Thymus (tissue), 14 donors: ENCODE measurements at places on chromosomes 3 and 15. TPM values are rescaled to one million over a fixed set of nuclear protein-coding genes. Genes with fewer than 3 reads are reported as not detected.

Gene SPATA12
- 0.05 TPM for total RNA-seq

Gene SLC51A
- total RNA-seq: 0.66 TPM

Gene PLA2G4F
- total RNA-seq: 2.1 TPM

Gene FBXW12
- total RNA-seq: 0.05 TPM

Gene GOLGA6L4
- total RNA-seq: 0.28 TPM

Gene SAMMSON
- under 0.01 TPM for total RNA-seq

Gene APOD
- total RNA-seq: 2.9 TPM

Gene KCNH8
- total RNA-seq: 0.33 TPM

Gene SPSB4
- 0.47 TPM for total RNA-seq

Gene SLC28A1
- total RNA-seq: 0.05 TPM

Gene STRIT1
- total RNA-seq: not detected

DNA sequence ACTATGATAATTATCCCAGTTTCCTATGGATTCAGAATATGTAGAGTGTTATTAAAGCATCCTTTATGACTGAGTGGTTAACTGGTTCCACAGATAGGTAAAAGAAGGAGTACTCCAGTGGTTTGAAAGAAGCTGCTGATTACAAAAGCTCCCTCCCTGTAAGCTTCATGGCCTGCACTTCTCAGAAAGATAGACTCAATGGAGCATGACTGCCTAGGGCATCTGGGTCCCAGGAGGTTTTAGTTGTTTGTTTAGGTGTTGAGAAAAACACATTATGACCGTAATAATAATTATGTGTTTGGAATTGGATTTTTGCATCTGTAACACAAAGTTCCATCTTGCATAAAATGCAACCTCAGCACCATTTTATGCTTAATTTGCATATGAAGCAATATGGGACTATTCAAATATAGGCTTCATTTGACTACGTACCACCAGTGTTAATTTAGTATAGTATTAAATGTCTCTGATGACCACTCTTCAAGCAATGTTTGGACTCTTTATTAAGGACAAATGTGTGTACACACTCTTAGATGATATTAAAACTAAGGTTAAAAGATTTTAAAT, 121.1 kb downstream of the ROBO2 start:
- no peak for DNase-seq

DNA sequence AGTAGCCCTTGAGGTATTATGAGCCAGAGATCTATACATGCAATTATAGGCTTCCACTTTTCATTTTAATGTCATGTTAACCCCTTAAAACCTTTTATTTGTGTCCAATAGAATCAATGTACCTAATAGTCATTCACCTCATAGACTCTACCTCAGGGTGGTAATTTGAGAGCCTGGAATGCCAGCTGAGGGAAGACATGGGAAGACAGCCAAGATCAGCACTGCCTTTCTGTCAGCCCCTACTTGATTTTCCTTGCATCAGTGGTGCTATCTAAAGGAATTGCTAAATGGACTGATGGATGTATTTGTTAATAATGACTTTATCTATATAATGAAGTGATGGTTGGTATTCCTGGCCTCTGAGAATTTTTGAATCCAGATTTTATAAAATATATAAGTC, 113.3 kb upstream of the GBE1 start:
- no peak for DNase-seq

DNA sequence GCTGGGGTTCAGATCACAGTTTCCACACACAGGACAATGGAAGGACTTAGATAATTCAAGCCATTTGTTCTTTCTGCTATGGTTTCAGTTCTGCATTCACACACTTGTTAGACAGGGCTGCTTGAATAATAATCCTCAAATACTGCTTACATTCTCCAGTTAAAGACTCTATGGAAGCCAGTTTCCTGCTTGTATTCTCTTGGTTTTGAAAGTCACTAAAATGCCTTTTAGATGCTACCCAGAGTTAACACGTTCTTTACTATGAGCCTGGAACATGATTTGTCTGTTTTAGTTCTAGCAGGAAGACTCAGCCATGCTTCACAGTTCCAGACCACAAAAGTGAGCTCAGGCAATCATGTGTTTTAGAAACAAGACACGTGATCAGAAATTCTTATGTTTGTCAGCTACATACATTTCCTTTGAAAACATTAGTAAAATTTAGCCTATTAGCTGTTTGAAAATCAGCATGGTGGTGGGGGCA, 152.4 kb downstream of the LEKR1 start:
- DNase-seq: peak; percentile 17

- DNase-seq: no peak
These were observed 37.8 kb downstream of the SLC24A1 start for GRCh38 chr15:65659502-65660052.

DNA sequence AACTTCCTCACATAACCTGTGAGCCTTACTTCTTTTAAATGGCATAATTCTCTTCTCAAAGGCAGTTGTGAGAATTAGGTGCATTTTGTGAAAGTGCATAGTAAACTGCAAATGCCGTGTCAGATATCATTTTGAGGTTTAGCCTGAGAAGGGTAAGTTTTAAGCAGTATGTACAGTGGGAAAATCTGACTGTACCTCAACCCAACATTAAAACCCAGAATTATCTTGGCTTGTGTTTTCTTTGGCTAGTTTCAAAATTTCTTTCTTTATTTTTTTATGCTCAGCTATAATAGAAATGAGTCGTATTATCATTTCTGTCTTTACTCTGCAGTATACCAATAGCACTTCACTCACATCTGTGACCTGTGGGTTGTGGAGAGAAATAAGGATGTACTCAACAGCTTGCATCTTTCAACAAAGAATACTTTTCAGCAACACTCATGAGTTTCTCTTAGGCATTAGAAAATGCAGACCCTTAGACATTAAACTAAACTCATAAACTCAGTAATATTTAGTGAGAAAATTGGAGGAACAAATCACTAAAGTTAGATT, 65.7 kb downstream of the RASA2 start:
- peak; percentile 39 for DNase-seq

- DNase-seq: no peak
These were observed at the start of gene MAP6D1 for GRCh38 chr3:183825456-183826161. MAP6D1 (minus strand) TSS chr3:183825577; CDS start chr3:183825547, 30 bp downstream.

- no peak for DNase-seq
These were observed 8.4 kb upstream of the LXN start for GRCh38 chr3:158680861-158681260.

DNA sequence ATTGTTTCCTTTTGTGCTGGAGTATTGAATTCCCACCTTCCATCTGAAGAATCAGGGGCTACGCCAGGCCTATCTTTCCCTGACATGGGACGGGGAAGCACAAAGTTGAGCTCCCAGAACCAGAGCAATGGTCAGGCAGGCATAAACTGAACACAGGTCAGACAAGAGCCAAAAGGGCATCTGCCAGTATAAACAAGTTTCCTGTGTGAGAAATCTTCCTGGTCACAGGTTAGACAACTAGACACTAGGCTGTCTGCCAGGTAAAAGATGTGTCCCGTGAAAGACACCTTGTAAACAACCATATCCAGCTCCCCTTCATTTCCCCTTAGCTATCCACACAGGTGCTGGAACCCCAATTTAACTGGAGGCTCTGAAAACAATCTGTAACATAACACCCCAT, 44.0 kb upstream of the CD96 start:
- DNase-seq: no peak

DNA sequence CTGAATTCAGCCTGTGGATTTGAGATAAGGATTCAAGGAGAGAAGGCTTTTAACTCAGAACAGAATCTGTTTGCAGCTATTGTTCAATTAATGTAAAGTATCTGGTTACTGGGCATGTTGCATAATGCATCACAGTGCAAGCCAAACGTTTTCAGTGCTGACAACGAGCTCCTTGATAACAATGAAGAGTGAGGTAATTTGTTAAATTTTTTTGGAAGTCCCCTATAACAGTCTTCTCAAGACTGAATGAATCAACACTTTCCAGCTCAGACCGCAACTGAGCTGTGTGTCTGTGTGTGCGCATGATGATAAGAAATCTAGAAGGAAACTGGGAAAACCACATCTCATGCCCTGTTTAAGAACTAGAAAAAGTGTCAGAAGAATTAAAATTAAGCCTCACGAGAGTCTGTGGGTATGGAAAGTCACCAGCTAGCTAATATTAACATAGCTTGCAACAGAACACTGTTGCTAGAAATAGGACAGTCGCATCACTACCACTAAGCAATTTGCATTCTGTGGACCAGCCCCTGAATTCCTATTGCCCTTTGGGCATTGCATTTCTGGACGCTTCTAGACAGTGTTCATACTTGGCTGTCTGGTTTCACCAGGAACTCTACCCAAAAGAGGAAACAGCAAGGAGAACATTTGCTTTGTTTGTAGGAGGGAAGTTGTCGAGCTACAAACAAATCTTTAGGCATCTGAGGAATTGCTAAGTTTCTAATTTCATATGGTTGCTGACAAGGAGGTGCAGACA, 43.7 kb upstream of the ATP2C1 start:
- DNase-seq: peak; percentile 49

GRCh38 chr3:119120480-119120879, 25.5 kb upstream of the TEX55 start:
- DNase-seq: no peak

- DNase-seq: no peak
These were observed at the start of the genes CLCN2 and POLR2H for GRCh38 chr3:184361532-184361931. CLCN2 (minus strand) TSS chr3:184361605; CDS start chr3:184361479, 126 bp downstream. POLR2H (plus strand) TSS chr3:184361710; CDS start chr3:184363493, 1,783 bp downstream.

DNA sequence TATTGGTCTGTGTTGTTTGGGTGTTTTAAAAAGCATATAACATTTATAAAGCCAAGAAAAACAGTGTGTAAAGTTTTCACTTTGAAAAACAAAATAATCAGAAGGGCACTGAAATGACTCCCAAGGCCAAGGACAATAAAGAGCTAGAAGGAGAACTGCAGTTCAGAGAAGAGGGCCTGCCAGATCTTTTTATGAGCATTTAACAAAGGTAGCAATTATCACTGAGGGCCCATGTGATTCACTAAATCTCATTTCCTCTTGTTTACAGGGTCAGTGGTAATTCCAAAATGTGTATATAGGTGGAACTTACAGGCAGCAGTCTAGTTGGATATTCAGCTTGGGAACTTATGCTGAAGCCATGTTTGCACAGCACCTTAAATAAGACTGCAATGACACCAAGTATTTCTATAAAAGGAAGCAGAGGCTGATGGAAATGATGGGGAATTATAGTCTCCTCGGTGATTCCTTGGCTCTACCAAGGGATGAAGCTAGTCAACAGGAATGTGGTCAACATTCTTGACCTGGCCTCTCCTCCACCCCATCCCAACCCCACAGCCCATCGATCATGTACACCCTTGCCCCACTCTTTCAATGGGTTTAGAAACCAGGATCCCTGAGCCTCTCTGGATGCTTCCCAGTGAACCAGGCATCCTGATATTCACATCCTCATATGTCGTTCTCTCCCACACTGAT, 54.4 kb upstream of the THUMPD3 start:
- no peak for DNase-seq

DNA sequence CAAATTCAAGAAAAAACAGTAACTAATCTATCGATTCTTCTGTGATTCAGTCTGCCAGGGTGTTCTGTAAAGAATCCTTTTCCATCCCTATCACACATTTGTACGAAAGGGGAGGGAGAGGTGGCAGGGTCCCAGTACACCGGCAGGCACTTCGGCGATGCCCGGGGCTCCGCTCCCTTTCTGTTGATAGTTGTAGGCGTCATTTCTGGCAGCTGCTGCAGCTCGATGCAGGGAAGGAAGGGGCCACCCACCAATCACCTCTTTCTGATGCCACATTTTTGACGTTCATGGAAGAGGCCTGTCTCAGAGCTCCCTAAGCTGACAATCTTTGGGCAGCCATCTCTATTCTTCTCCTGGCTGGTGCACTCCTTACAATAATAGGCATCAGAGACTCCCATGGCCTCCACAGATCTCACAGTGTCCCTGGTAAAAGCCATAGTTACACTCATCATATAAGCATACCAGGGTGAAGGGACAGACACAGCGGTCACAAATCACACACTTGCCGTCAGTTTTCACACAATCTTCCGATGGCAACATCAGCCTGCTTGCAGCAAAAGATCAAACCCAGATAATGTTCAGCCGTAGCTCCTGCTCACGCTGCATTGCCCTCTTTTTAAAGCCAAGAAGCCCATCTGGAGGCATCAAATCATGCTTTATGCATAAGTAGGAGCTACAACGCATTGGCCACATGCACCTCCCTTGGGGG, 60.8 kb upstream of the ZBTB38 start:
- DNase-seq: no peak

GRCh38 chr3:184772667-184773272, 39.2 kb upstream of the VPS8 start:
- DNase-seq: no peak

DNA sequence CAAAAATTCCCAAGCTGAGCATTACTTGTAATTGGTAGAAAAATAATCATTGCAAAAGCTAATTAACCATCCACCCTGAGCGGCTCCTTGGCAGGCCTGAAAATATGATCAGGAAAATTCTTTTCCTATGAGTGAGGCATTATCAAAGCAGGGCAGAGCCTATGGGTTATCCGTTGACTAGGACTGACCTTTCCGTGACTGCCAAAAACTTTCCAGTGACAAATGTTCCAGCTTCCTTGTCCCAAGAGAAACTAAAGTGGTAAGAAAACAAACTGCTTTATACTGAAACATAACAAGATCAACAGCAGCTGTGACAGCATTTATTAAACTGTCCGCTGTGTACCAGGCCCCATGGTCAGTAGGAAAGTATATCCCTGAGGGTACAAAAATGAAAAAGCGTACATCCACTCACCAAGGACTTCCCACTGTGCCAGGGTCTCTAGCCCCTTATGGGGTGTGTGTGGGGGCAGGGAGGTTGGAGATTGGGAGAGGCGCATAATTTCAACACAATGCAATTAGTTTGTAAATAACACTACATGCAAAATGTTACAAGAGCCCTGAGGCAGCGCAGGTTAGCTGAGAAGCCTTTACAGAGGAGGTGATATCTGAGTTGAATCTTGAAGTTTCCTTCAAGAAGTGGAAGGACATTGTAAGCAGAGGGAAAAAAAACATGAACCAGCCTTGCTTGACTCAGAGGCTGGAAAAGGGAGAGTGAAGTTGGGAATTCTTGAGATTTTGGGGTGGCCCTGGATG, 8.5 kb downstream of the LIPC start:
- DNase-seq: no peak

DNA sequence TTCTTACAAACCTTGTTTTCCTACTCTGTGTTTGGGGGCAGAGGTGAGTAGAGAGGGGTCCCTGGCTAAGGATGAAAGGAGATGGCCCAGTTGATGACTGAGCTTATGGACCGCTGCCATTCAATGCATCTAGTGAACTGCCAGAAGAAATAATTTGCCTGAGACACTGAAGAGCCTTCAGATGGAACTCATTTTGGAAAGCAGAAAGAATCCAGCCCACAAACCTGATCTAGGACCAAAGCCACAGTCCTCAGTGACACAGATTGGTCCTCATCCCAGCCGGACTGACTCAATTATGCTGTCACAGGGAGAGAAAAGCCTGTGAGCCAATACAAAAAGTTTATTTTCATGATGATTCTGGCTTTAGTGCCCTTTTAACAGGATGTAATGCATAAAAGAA, 82.7 kb downstream of the CD47 start:
- DNase-seq: no peak

GRCh38 chr3:2198776-2199279, 100.2 kb downstream of the CNTN4 start:
- no peak for DNase-seq
